ENCODE measurements at places on chromosomes 1 and 21.

DNA sequence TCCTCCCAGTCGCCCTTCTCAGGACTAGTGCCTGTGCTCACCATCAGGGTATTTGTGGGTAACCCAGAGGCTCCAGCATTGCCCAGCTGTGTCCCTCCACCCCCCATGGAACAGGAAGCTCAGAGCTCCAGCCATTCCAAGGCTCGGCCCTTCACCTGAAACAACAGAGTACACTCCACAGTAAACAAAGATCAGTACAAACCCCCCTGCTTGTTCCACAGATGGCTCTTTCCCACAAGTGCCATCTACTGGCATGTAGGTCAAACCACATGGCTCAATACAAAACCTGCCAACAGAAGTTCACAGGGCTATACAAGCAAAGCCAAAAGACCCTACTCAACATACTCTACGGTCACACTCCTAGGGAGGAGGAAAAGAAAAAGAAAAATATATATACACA is 258.7 kb downstream of the AGBL4 start:
- DNase-seq, result peak; percentile 19

DNA sequence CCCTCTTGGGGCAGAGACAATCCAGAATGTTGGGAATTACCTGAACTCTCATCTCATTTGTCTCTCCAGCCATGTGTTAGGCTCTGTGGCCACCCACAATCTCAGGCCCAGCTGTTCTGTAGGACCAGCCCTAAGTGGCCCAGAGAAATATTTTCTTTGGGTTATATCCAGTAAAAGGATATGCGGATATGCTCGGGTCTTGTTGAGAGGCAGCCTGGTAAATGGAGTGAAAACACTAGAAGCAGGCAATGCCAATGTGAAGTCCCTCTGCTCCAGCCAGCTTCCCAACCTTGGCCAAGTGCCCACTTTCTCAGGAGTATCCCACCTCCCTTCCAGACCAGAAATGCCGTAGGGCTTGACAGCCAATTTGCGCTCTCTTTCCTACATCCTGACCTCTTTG is 192.2 kb downstream of the ST6GALNAC3 start:
- DNase-seq, result peak; percentile 92

DNA sequence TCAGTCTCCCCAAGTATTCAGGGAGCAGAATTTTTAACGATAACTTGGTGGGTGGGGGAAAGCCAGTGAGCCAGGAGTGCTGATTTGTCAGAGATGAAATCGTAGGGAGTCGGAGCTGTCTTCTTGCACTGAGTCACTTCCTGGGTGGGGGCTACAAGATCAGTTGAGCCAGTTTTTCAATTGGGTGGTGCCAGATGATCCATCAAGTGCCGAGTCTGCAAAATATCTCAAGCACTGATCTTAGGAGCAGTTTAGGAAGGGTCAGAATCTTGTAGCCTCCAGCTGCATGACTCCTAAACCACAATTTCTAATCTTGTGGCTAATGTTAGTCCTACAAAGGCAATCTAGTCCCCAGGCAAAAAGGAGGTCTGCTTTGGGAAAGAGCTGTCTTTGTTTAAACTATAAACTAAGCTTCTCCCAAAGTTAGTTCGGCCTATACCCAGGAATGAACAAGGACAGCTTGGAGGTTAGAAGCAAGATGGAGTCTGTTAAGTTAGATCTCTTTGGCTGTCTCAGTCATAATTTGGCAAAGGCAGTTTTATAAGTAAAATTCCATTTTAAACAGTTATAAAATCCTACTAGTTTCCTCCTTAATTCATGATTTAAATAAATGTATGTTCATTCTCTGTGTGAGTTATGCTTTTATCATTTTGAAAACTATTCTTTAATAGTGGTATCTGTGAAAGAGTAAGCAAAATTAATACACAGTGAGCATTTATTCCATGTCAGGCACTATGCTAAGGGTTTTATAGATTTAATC is 51.7 kb downstream of the SLC16A1 start:
- DNase-seq, result no peak

- no peak for DNase-seq
These were observed 104.8 kb downstream of the NPHP4 start for GRCh38 chr1:5887349-5887970.
